ENCODE measurements at places on chromosomes 2 and 18.

- no peak for DNase-seq
Observed at GRCh38 chr2:156845806-156846558, 409.8 kb downstream of the GPD2 start.

- DNase-seq, result no peak
Observed at GRCh38 chr2:28327956-28328922, 64.4 kb upstream of the FOSL2 start.

DNA sequence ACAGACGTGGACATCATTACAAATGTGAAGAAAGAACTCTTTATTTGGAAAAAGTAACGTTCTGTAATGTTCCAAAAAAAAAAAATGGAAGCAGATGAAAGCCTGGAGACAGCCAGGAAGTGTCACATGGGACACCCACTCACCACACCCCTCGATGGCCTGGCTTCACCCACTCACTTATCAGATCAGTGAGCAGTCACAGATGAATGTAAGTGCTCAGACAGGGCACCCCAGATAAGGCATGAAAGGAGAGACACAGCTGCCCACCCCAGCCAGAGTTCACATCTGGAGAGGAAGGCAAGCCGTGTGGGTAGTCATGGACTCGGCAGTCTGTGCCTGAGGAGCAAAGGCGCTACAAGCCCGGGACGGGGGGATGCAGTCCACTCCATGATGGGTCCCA is 105.2 kb downstream of the SEPTIN10 start:
- DNase-seq, result no peak

DNA sequence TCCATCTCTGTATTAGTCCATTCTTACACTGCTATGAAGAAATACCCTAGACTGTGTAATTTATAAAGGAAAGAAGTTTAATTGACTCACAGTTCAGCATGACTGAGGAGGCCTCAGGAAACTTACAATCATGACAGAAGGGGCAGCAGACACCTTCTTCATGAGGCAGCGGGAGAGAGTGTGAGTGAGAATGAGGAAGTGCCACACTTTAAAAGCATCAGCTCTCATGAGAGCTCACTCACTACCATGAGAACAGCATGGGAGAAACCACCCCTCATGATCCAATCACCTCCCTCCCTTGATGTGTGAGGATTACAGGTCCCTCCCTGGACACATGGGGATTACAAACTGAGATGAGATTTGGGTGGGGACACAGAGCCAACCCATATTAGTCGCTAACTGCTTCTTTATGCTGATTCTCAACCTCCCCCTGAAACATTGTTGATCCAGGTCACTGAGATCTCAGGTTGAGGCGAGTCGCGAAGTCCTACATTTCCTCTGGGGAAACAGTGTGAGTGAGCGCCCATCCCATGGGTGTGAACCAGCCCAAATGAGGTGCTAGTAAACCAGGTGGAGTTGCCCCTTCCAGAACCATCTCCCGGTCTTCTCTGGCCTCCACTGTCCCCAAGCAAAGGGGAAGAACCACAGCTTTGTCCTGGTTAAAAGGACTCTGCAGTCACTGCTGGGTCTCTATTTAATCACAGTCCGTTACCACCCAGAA is 123.8 kb downstream of the CAPN13 start:
- DNase-seq, result no peak

- no peak for DNase-seq
Observed at GRCh38 chr2:228575897-228576296, 394.4 kb upstream of the SPHKAP start.

DNA sequence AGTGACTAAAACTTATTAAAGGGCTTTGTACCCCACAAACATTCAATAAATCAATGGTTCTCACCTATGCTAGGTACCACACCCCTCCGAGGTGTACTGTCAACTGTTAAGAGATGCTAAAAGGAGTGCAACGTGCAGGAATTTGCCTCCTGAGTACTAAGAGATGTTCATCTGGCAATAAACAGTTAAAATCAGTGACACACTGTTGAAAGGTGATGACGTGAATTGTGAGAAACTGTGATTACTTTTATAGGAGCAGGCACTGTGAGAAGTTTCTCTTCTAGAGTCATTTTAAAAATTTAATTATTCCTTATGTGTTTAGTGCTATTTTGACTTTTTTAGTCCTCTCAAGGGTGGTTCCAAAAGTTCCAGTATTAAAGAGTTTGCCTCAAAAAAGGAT is 61.0 kb downstream of the PDE1A start:
- DNase-seq, result no peak

DNA sequence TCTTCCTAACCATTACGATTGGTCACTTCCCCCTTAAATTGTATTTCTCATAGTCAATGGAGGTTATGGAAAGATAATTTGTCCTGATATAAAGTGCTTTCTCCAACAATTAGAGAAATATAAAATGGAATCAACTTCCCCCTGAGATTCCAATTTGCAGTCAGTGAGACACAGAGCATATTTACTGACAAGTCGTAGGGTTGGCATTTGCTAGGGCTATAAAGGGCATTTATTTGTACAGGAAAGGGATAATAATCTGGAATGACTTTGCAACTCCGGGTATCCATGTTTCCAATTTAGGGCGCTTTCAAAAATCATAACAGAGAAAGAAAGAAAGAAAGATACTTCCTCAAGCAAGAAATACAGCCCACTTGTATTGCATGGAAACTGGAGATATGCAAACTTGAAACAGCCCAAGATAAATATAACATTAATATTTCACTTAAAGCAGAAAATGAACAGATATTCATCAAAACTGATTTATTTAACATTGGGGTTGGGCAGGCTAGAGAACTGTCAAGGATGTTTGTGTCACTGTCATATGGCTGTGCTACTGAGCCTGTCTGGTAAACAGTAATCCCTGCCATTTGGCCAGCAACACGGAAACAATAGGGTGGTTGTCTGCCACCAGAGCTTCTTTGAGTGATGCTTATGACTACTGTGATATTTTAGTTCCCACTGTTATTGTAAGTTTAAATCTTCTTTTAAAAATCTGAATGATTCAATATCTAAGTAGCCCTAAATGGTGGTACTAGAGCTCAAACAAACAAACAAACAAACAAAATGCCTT is 621.8 kb downstream of the LRP1B start:
- no peak for DNase-seq

DNA sequence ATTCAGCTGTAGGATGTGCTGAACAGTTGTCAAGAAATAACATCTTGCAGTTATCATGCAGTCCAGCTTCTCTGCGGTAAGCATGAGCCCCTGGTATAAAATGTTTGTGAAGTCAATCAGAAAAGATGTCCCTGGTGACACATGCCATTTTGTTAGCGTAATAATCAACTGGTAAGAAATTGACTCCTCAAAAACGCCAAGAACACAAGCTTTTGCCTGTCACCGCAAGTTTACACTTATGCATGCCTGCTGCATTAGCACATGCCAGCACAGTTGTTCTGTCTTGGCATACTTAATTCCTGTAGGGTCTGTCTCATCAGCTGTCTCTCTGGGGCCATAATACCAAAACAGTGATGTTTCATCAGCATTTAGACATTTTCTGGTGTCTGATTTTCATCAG is 524.8 kb upstream of the DSEL start:
- DNase-seq, result no peak

DNA sequence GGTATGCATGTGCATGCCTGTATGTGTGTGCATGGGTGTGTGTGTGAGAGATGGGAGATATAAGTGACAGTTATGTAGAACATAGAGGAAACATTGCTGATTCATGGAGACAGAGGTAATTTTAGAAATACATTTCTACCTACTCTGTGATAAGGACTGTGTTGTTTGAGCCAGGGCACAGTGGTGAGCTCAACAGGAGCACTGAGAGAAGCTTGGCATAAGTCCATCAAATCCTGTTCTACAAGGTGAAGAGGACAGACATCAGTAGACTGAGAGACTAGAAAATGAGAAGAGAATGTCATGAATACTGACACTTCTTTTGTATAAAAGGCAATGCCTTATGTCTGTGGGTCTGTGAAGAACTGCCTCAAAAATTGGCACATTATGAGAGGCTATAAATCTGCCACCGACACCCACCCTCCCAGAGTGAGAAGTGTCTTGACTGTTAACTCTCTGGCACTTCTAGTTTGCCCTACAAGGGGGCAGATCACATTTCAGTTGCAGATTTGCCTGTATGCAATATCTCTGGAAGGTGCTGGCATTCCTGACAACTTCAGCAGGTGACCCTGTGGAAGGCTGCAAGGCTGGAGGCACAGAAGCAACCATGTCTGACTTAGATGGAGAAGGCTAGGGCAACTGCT is 962.3 kb upstream of the NRXN1 start:
- DNase-seq, result peak; percentile 33

DNA sequence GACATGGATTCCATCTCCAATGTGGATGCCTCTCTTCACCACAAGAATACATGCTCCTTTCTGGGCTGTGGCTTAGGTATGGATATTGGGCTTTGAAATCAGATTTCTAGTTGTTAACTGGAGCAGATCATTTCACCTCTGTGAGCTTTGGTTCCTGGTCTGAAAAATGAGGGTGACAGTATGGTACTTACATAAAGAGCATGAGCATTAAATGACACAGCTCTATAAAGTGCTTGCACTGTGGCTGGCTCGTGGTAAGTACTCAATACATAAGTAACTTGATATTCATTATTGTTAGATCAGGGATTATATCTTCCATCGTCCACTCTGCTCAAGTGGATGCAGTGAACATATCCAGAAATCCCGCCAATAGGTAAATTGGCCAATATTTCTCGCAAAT is 33.4 kb downstream of the ARHGAP25 start:
- DNase-seq, result no peak

GRCh38 chr2:240647503-240648154 is 22.3 kb downstream of the GPR35 start:
- DNase-seq, result no peak

DNA sequence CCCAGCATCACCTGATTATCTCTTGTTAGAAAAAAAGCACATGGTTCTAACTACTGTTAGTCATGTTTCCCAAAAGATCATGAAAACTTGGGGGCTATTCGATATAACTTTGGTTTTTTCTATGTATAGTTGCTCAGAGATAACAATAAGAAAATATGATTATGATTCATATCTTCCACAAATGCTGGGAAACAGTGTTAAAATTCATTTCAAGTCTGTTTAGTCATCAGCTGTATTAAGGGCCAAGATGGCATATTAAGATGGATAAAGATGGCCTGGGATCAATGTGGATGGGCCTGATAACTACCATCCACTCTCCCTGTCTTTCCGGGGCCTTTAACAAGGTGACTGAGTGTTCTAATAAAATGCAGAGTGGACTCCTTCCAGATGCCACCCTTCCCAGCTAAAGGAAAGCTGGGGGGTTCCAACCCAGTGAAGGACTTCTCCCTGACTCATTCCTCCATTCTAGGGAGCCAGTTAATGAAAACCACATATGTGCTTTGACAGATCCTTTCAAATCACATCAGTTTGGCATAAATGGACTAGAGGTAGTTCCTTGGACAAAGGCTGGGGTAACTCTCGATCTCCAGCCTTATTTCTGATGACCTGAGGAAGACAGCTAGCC is 221.6 kb downstream of the VAPA start:
- no peak for DNase-seq

DNA sequence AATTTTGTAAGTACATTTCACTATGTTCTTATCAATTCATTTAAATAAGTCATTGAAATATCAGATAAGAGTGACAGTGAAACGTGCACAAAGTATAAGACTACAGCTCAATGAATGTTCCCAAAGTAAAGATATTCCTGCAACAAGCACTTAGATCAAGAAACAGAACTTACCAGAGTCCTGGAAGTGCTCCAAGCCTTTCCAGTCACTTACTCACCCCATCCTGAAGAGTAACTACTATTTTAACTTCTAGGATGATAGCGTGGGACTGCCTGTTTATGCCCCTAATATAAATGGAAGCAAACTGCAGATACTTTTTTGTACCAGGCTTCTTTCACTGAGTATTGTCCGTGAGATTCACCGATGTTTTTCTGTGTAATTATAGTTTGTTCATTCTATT is 768.9 kb downstream of the SLC4A3 start:
- no peak for DNase-seq

DNA sequence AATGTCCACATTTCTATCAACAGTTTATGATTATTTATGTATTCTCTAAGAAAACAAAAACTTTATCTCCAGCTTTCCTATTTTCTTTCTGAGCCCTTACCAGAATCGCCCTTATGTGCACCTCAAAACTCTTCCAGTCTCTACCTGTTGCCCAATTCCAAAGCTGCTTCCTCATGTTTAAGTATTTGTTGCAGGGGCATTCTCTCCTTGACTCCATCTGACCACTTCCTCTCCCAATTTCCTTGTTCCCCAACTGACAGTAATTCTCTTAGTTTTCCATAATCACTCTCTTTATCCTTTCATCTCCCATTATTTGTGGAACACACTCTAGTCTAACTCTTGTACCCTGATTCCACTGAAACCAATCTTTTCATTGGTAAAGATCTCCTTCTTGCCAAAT is 105.4 kb upstream of the RBBP8 start:
- DNase-seq, result no peak

GRCh38 chr2:96241900-96242611 is 23.7 kb downstream of the TMEM127 start:
- DNase-seq, result no peak

- DNase-seq, result peak; percentile 60
Observed at GRCh38 chr2:96959406-96960110, 26.8 kb downstream of the FAM178B start.

DNA sequence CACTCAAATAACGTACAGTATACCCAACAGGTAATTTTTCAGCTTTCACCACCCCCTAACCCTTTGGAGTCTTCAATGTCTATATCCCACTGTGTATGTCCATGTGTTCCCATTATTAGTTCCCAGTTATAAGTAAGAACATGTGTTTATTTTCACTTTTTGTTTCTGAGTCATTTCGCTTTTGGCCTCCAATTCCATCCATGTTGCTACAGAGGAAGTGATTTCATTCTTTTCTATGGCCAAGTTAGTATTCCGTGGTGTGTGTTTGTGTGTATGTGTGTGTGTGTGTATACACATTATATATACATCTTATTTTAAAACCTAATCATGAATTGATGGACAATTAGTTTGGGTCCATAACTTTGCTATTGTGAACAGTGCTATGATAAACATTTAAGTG is 464.4 kb downstream of the CMPK2 start:
- DNase-seq, result no peak

GRCh38 chr18:76592981-76593381 is 97.9 kb upstream of the ZNF516 start:
- no peak for DNase-seq

GRCh38 chr2:109254174-109254904 is 125.3 kb downstream of the SH3RF3 start:
- DNase-seq, result no peak

DNA sequence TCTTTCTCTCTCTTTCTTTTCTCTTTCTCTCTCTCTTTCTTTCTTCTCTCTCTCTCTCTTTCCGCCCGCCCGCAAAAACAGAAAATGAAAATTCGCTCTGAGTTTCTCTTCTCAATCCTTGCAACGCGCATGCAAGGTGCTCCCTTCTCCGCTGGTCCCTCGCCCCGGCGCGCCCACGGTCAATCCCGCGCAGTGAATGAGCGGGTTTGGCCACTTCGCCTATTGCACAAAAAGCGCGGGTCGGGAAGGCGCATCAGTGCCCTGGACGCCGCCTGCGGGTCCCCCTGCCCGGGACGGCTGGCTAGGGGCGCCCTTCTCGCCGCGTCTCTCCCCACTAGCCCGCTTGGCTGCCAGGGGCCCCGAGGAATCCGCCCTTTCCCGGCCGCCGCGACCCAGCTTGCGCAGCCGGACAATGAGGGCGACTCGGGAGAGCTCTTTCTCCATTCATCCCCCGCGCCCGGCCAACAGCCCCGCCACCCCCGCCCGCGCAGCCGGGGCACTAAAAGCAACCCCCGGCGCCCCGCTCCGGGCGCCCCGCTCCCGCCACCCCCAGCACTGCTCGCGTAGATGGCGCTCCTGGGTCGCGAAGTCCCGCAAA is 706 bp downstream of the LAMA1 start:
- no peak for DNase-seq

GRCh38 chr2:160932960-160933359 is 227.3 kb upstream of the TANK start:
- no peak for DNase-seq

GRCh38 chr2:98908931-98909316 is 27.1 kb downstream of the CRACDL start:
- no peak for DNase-seq

Data from NCI-H1417 (cell line).